ENCODE measurements at places on chromosomes 2 and 18.
A peak's percentile ranks its signal among the peaks of the same experiment; 100 is the strongest.

DNA sequence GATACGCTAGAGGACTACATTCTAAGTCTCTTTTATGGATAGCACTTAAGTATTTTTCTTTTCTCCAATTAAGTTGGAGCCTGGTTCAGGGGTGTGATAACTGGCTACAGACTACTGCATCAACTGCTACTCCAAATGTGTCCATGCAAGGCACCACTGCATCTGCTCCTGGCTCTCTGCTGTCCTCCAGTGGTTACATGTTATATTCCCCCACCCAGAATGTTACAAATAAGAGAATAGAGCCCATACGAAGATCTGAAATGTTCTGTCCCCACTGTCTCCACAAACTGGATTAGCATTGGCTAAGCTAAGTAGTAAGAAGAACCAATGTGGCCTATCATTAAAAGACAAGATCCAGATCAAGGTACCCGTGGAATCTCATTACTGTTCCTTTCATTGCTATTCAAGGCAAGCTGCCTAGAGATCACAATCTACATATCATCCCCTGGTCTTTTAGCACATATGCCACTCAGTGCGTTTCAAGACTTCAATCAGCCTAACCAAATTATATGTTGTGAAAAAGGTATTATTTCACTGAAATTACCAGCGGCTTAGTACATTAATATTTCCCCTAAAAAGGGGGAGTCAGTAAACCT lies 308.3 kb upstream of the SLC8A1 start:
- peak; percentile 39 for DNase-seq

DNA sequence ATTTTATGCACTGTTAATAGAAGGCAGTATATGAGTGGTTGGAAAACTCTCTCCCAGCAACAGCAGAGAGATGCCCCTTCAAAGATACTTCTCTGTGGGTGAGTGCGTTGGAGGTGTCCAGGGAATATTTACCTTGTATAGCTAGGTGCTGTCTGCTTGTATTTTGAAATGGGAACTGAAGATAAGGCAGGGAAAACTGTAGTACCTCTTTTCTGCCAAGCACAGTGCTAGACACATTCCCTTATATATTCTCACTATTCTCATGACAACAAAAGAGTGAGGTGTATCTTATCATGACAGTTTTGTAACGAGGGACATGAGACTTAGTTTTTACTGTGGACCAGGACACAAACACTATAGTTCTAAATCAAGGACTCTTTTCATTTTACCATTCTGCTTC lies 2.1 kb downstream of the TTC39C start:
- DNase-seq: peak; percentile 43

- DNase-seq: no peak
These were observed 353.1 kb downstream of the IRS1 start for GRCh38 chr2:226446406-226447001.

GRCh38 chr2:227610123-227610522 lies 4.5 kb downstream of the SCYGR3 start:
- DNase-seq: no peak

- no peak for DNase-seq
These were observed 459 bp upstream of the ATP6V1C2 start for GRCh38 chr2:10720947-10721395.

- DNase-seq: no peak
These were observed 1377.6 kb upstream of the PIK3C3 start for GRCh38 chr18:40577239-40577980.

- peak; percentile 35 for DNase-seq
These were observed at the start of gene SLC19A3 for GRCh38 chr2:227717687-227718567. TSS of gene SLC19A3 (minus strand) at chr2:227718028. CDS start at chr2:227702318, 15,710 bp downstream.

GRCh38 chr2:29567906-29568520 lies 353.4 kb downstream of the ALK start:
- DNase-seq: no peak

DNA sequence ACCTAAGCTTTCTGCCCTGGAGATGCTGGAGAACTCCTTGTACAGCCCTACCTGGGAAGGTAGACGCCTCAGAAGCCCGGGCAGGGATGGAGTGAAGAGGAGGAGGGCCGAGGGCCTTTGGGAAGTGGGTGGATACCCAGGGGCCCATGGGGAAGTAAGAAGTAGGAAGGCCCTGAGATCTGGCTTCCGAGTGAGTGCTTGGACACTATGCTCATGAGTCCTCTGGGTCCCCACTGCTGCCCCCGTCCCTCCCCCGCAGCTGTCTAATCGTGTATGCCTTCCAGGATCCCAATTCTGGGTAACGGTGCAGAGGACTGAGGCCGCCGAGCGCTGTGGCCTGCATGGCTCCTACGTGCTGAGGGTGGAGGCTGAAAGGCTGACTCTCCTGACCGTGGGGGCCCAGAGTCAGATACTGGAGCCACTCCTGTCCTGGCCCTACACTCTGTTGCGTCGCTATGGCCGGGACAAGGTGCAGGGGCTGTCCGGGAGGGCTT lies 1.1 kb downstream of the DOK1 start:
- no peak for DNase-seq

- DNase-seq: no peak
These were observed 60.8 kb upstream of the PGAP1 start for GRCh38 chr2:196987298-196987648.

DNA sequence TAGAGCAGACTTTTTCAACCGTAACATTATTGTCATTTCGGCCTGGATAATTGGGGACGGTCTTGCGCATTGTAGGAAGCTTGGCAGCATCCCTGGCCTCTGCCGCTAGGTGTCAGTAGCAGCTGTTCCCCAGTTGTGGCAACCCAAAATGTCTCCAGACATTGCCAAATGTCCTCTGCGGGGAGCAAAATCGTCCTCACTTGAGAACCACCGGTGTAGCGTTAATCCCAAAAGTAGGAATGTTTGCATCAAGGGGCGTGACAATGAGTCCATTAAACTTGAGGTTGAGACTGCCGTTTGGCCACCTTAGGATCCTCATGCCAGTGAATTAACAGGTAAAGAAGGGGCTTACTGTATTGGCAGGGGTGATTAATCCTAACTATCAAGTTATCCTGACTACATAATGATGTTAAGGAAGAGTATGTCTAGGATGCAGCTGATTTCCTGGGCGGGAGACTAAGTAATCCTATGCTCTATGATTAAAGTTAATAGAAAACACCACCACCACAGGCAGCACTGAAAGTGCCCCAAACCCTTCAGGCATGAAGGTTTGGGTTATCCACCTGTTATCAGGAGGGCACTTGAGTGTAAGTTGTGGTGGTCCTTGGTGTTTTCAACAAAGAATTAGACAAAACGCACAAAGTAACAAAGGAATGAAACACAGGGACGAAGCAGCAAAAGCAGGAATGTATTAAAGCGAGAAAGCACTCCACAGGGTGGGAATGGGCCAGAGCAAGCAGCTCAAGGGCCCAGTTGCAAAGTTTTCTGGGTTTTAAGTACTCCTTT lies 4.9 kb upstream of the ZC3H8 start:
- DNase-seq: peak; percentile 55

GRCh38 chr2:45008296-45009129 lies 739 bp downstream of the SIX2 start:
- no peak for DNase-seq

DNA sequence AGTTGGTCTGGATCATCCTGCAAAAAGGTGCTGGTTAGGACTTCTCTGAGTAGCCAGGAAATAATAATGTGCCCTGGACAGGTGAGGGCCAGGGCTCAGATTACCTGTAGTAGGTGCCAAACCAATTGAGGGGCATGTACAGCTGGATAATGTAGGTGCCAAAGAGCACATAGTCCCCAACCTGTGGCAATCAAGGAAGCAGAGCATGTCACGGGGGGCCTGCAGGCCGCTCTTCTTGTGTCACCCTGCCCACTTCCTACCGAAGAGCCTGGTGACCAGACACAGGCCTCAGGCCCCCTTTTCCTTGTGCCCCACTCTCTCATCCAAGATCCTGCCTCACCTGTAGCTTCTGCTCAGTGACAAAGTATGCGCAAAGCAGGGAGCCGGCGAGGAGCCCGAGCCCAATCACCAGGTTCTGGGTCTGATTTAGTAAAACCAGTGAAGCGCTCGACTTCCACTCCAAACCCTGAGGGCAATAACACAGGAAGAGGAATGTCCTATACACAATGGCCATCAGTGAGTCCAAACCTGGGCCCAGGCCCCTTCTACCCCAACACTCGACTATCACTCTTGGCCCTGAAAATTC lies 5.2 kb downstream of the ABCB6 start:
- no peak for DNase-seq

- DNase-seq: no peak
These were observed 19.6 kb downstream of the UGP2 start for GRCh38 chr2:63861220-63861822.

GRCh38 chr2:105773568-105773967 lies 28.9 kb downstream of the NCK2 start:
- no peak for DNase-seq

GRCh38 chr18:22348521-22349316 lies 69.0 kb downstream of the CTAGE1 start:
- peak; percentile 52 for DNase-seq

DNA sequence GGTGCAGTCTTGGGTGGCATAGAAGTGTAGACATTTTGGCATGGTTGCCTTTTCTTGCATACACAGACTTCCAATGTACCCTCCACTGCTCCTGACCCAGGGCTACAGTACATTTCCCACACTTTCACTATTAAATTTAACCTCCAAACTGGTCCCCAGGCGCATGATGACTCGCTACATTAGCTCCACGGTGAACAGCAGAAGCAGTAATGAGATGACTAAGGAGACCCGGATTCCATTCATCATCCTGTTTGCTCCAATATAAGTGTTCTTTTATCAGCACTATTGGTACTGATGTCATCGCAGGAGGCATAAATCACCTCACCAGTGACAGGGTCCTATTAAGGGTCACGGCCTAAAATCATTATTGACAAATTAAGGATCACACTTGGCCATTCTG lies 316.5 kb downstream of the EN1 start:
- peak; percentile 54 for DNase-seq

GRCh38 chr2:157261199-157261782 lies 3.8 kb downstream of the GALNT5 start:
- DNase-seq: peak; percentile 89

- DNase-seq: peak; percentile 66
These were observed 659 bp downstream of the ZNF142 start for GRCh38 chr2:218658671-218659257.

DNA sequence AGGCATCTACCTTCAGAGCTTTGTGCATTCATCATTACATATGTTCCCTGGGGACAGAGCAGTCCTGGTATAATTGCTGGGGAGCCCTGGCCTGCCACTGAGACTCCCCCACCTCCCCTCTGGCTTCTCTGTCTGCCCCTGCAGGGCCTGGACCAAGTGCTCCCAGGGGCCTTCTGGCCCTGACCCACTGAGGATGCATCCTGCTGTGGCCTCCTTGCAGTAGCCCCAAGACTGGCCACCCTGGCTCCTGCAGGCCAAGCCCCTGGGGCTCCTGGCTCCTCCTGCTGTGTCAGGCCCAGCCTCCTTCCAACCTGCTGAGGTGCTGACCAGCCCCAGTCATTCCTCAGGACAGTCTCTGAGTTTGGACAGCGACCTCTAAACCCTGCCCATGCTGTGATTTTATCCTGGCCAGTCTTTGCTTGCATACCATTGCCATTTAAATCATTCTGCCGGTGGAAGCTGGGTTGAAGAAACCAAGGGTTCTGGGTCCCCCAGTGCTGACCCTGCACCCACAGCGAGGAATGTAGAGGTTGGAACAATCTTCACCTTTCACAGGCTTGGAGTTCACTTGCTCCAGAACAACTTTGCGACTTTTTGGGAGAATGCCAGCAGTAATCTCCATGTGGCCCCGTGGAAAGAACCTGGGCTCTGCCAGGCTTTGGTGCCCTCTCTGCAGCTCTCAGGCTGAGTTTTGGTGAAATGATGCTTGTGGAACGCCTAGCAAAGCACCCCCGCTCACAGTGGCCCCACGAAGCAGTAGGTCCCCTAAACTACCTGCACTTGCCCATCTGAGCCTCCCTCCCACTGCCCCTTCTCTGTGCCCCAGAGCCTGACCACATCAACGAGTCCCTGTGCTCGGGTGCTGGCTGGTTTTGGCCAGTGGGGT lies 167.3 kb upstream of the GLI2 start:
- DNase-seq: no peak

DNA sequence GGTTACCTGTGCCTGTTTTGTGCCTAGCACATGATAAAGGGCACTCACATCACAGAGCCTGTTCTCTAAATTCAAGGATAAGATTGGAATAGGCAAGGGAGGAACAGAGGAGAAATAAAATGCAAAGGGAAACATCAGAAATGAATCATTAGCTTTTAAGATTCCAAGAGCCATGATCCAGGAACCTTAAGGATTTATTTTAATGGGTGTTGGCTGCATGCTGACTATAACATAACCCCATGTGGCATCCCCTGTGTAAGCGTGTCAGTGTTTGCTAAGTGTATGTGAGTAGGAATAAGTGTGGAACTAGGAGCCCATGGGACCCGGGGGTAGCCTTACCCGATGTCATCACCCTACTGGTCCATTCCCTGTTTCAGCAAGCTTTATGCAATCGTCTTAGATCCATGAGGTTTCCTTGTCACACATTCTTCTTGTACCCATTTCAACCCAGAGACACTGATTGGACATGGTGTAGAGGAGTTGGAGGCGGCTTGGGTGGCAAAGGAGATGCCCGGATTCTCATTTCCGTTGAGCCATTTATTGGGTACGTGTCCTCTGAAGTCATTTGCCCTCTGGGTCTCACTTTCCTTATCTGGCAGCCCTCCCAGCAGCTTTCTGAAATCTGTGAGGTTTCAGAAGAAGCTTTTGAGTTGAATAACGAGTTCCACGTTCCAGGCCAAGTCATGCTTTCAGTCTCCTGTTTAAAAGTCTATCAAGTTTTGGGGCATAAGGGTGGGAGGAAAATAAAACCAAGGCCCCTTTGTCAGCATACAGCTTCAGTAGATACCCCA lies 117.0 kb downstream of the MGAT5 start:
- DNase-seq: no peak

GRCh38 chr18:73879766-73880165 lies 267.9 kb downstream of the FBXO15 start:
- no peak for DNase-seq

DNA sequence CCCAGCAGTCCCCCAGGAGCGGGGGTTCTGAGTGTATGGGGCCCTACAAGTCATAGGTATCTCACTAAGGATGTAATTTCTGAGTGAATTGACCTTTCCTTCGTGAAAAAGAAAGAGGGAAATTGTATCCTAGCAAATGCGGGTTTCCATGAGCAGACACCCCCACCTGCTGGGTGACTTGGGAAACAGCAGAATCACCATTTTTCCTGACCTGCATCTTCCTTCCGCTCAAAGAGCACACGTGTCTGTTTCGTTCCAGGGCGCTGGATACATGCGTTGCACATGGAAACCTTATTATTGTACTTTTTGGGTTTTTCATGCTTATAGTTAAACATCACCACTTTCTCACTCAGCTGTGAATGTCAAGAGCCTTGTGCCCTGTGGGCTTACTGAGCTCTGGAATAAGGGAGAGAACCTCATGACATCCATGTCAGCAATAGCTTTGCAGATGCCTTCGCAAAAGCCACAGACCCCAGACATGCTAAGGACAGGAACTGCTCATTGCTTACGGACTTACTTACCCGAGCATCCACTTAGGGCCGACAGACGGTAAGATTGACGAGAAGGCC lies 132.8 kb downstream of the TPO start:
- peak; percentile 45 for DNase-seq
